GOT3 (cell line): ENCODE measurements at places on chromosomes 13 and 19.

DNA sequence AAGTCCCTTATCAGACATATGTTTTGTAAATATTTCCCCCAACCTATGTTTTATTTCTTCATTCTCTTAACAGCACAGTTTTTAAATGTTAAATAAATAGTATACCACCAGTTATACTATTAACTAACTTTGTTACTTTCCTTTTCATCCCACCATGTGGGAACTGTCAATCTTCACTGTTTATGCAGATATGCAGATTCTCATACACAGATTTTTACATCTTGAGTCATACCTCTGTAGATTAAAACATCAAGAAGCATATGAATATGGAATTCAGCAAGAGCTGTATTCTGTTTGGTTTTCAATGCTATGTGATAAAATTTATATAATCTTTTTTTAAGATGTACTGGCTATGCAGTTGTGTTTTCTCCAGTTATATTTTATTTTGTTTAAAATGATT, 566.3 kb downstream of the LIG4 start:
- DNase-seq: no peak

DNA sequence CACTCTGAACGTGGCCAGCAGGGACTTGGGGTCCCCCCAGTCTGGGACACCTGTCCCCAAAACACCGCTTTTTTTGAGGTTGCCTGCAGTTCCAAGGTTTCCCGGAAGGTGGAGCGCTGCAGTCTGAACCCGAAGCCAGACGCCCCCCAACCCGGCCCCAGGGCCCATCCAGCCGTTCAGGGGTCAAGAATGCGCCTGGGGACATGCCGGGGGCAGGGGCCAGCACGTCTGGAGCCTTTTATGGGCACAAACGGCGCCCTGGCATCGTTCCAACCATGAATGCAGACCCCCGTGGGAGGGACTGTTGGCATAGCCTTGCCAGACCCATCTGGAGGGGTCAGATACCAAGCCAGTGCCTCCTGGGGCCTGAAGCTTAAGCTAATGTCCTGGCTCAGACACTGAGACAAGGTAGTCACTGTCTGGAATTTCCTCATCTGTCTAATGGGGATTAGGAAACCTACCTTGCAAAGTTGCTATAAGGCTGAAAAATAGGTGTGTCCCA, 6.9 kb downstream of the S1PR5 start:
- no peak for DNase-seq

GRCh38 chr19:3243819-3244700, 19.6 kb downstream of the CELF5 start:
- DNase-seq: no peak

DNA sequence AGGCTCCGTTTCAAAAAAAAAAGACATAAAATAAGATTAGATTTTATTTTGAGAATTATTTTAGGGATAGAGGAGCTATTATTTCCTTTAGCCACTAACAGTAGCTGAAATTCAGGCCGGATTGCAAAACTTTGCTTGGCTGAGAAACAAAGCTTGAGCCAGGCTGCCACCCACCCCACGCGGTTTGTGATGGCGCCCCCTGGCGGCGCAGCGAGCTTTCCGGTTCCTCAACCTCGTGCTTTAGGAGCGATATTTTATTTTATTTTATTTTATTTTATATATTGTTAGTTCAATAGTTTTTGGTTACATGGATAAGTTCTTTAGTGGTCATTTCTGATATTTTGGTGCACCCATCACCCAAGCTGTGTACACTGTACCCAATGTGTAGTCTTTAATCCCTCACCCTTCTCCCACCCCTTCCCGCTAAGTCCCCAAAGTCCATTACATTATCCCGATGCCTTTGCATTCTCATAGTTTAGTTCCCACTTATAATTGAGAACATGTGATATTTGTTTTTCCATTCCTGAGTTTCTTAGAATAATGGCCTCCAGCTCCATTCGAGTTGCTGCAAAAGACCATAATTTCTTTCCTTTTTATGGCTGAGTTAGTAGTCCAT, 19.8 kb upstream of the CEACAM4 start:
- DNase-seq: no peak

DNA sequence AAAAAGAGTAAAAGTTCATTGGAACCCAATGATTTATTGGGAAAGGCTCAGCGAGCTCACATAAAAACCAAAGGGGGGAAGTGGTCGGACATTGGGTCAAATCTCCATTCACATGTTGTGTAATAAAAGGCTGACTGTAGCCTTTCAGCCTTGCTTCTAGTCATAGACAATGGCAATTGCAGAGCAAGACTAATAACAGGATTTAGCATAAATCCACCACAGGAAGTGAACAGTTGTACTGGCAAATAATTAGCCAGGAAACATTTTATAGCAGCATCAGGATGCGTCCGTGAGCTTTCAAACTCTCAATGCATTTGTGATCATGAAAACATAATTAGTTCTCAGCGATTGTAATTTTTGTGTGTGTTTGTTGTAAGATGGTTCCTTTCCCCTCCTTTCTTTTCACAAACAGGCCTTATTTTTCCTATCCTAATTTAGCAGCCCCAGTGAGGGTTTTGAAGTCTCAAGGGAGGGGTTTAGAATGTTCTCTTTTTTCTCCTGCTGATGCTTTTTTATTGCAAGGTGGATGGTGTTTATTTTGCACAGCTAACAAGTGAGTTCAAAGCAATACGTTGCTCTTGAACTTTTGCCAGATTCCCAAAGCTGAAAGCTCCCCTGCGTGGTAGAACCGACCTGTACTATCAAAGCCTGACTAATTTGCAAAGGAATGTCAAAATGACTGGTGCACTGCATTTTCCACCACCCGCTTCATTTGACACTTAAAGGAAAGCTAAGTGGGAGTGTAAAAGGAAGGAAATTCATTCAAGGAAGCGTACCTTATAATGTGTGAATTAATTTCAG, 105.6 kb downstream of the SPRY2 start:
- DNase-seq: no peak

GRCh38 chr19:43446746-43447489, 18.5 kb downstream of the LYPD3 start:
- DNase-seq: peak; percentile 33

DNA sequence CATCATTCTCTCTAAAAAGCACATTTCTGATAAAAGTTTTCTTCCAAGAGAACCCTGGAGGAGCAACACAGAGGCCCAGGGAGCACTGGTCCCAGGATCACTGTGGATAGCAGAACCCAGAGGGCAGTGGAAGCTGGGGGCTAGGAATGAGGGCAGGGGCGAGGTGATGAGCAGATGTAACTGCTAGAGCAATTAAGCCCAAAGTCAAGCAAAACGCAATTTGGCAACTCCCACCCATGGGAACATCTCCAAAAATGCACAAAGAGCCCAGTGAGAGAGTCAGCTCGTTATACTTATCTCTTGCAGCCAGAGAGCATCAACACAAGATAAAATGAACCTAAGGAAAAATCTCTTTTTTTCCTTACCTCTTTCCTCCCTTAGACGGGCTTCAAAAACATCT, 284.2 kb downstream of the TBC1D4 start:
- no peak for DNase-seq

DNA sequence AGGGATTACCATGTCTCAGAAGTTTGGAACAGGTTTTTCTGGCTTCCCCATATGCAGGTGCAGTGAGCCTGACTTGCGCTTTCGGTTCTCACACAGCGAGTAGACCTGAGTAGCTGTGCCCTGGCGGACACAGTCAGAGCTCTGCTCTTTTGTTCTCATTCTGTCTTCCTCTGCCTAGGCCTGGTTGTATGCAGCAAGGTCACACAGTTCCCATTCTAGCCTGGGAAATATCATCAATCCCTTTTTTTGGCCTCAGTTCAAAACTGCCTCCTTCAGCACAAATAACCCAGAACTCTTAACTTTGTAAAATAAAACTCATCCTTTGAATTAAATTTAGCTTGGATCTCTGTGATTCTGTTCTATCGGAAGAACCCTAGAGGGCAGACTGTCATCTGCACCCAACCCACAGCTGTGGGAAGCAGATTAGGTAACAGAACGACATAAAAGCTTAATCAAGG, 10.2 kb downstream of the OXGR1 start:
- DNase-seq: no peak

DNA sequence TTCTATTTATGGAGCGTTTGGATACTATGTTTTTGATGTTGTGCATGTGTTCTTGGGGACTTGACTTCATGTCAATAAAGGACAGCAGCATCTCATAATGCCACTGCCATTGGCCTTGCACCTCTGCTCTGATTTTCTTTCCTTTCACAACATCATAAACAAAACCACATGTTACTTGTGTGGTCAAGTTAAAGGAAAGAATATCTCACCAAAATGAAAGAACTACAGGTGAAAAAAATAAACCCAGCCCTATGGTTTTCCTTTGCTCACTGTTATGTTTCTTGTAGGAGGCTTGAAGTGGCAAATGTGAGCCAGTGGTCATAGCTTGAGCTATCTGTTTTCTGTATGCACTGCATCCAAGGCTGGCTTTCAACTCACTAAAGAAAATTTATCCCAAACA, 240.4 kb downstream of the KCNRG start:
- DNase-seq: no peak

- no peak for DNase-seq
These were observed 91.4 kb downstream of the MYCBP2 start for GRCh38 chr13:77235456-77236022.

- DNase-seq: no peak
These were observed 40.8 kb downstream of the BBC3 start for GRCh38 chr19:47190167-47190727.

DNA sequence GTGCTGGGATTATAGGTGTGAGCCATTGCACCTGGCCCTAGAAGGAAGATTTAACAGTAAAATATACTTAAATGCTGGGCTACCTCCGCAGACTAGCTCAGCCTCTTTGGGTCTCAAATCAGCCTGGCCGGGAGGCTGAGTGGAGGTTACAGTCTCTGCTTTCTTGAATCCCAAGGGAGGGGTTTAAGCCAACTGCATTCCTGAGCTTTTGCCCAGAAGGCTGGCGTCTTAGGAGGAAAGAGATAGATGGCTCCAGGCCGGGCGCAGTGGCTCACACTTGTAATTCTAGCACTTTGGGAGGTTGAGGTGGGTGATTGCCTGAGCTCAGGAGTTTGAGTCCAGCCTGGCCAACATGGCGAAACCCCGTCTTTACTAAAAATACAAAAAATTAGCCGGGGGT, 623 bp upstream of the C5AR1 start:
- no peak for DNase-seq

DNA sequence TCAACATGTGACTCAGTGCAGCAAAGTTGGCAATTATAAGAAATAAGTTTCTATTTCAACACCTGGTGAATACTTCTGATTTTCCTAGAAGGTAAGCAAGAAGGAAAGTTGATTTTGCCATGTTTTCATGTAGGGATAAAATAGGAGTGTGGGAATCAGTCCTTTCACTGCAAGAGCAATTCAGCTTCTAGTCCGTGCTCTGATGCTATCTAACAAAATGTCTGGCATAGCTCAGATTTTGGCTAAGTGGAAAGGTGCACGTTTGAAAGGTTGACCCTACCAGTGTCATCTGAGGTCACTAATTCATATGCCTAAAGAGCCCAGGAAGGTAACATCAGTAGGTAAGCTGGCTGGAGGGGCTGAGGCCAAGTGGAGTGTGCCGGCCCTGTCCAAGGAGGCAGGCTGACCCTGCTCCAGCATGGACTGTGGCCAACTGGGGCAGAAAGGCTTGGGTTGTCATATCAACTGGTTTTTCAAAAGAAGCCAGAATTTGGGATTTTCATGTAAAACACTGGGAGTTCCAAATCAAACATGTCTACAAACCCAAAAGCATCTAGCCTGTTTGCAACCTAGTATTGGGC, 38.9 kb upstream of the MEDAG start:
- no peak for DNase-seq

GRCh38 chr13:79379274-79379673, 26.8 kb downstream of the RBM26 start:
- DNase-seq: no peak

- no peak for DNase-seq
These were observed 662 bp downstream of the CBARP start for GRCh38 chr19:1237027-1237659.

GRCh38 chr19:13150187-13150930, at the start of the genes IER2 and STX10:
TSS of gene IER2 (plus strand) at chr19:13150411. CDS start at chr19:13153187, 2,776 bp downstream.
TSS of gene STX10 (minus strand) at chr19:13150375. CDS start at chr19:13150173, 202 bp downstream.
- DNase-seq: peak; percentile 59

- no peak for DNase-seq
These were observed 93.3 kb upstream of the ZNF98 start for GRCh38 chr19:22515435-22515834.

DNA sequence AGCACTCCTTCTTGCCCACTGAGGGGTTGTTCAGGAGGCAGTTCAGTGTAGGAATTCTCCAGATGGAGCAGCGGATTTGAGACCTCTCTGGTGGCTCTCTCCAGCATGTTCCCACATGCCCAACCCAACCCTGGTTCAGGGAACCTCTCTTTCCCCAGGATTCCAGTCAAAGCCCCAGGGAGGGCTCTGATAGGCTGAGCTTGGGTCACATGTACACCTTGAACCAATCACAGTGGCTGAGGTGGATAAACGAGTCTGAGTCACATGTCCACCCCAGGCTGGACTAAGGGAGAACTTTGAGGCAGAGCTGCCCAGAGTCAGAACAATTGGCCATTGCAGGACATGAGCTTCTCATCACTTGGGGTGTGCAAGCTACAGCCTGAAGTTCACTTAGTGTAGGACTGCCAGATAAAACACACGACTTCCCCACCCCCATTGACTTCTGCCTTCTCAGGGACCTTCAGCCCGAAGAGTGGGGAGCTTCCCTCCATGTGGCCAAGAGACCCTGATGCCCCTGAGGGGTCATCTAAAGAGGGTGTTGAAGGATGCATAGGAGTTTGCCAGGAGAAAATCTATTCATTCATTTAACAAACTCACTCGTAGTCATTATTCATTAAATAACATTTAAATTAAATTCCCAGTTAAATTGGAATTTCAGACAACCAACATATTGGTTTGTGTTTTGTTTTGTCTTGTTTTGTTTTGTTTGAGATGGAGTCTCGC, 4.0 kb upstream of the MAST3 start:
- no peak for DNase-seq

DNA sequence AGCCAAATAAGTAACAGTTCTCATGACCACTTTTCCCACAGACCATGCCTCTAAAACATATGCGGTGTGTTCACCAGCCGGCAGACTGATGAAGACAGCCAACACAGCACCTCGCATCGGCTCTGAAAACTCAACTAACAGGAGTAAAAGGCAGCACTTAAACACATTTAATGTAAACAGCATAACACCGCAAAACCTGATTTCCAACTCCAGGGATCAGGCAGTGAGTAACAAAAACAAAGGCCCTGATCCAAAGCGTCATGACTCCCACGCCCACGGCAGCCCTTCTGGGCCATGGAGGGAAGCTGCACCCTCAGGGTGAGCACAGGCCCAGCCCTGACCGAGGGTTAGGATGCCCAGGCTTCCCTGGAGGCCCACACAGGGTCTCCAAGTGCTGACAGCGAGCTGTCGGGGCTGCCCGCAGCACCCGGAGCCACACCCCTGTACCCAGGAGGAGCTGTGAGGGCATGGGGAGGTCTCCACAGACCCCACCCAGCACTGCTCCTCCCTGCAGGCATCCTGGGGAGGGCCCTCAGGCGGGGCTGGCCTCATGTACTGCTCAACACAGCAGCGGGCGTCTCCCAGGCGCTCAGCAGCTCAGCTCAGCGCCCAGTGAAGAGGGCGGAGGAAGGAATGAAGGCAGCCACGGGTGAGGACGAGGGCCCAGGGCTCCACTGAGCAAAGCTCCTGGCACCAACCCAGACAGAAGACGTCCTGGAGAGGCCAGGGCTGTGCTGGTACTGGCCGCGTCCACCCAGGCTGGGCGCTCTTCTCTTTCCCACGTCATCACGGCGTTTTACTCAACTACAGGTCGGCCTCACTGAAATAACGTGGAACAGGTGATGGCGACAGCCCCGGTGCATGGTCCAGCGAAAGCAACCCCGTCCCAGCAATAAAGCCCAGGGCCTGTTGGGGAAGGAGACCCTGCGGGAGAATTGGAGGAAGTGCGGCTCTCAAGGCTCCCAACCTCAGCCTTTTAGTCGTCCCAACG, 53.7 kb downstream of the RASA3 start:
- DNase-seq: no peak

GRCh38 chr19:43607238-43608205, 4.4 kb upstream of the SRRM5 start:
- DNase-seq: no peak

GRCh38 chr13:28854657-28855056, 34.5 kb downstream of the MTUS2 start:
- DNase-seq: no peak
